ENCODE measurements at places on chromosomes 1 and 21. TPM values are rescaled to one million over a fixed set of nuclear protein-coding genes. Genes with fewer than 3 reads are reported as not detected.

DNA sequence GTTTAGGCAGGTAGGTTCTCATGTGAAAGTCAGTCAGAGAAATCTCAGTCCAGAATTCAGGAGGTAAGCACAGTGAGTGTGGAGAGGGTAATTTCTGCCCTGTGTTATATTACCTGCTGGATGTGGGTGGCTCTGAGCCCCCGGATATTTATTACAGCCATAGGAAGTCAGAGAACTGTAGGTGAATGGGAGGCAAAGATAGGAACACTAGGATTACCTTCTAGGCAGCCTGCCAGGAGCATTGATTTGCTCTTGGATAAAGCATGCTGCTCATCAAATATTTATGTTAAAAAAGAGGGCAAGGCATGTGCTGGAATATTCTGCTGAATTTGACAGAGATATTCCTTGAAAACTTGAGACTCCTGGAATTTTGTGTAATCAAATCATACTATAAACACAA, 8.5 kb downstream of the GNG12 start:
- DNase-seq = no peak

- no peak for DNase-seq
Measured at GRCh38 chr1:3763351-3764125, 9.0 kb upstream of the SMIM1 start.

GRCh38 chr1:223221686-223222085, 78.6 kb upstream of the TLR5 start:
- peak; percentile 10 for DNase-seq

- DNase-seq = no peak
Measured at GRCh38 chr1:201515062-201515750, 8.3 kb upstream of the CSRP1 start.

- no peak for DNase-seq
Measured at GRCh38 chr1:38898653-38899230, 17.4 kb upstream of the GJA9 start.

- DNase-seq = no peak
Measured at GRCh38 chr1:24749252-24749651, 4.0 kb downstream of the CLIC4 start.

DNA sequence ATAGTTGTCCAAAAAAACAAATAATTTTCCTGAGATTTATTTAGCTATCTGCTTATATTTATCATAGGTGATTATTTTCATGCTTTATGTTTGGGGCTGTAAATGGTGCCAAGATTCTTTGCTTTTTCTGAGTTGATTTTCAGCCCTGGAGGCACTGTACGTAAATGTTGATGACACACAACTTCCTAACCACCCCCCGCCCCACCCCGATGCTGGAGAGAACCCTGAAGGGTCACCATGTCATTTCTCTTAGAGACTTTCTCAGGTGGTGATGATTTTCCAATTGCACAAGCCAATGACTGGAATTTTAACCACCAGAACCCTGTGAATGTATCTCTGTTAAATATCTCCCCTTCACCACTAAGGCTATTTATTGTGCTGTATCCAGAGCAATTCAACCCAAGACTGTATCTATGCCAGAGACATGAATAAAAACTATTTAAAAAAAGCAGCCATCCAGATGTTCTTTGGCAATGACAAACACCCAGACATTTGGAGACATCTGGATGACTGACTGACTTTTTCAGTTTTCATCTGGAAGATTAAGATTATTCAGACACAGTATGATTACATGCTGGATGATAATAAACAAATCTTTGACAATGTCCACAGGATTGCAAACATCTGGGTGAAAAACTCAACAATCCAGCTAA, 346.0 kb downstream of the LMX1A start:
- no peak for DNase-seq

DNA sequence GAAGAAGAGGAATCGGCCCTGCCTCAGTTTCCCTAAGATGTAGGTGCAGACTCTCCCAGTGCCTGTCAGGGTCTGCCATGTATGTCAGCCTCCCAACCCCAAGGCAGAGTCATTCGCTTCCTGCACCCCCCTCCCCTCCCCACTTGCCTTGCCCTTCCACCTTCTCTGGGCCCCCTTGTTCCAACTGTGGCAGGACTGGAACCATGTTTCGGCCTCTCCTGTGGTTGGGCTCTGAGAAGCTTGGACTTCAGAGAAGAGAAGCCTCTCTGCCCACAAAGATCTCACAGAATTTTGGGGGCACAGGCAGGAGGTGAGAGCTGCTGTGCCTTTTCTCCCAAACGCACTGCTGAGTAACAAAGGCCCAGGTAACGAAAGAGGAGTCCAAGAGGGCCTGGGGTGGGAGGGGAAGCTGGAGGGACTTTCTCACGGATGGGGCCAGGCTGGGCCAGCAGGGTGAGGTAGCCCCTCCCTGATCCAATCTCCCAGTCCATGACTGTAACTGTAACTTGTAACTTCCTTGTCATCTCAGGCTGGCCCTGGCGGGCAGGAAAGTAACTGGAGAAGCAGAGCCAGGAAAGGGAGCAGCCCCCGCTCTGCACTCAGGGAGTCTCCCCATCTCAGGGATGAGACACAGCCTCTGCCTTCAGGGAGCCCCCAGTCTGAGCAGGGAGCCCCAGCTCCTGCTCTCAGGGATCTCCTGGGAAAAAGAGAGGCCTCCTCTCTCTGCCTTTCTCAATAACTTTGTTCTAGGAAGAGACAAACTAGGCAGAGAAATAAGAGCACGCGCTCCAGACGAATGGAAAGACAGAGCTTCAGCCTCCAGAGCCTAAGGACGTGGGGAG, 11.3 kb downstream of the CRABP2 start:
- DNase-seq = no peak

DNA sequence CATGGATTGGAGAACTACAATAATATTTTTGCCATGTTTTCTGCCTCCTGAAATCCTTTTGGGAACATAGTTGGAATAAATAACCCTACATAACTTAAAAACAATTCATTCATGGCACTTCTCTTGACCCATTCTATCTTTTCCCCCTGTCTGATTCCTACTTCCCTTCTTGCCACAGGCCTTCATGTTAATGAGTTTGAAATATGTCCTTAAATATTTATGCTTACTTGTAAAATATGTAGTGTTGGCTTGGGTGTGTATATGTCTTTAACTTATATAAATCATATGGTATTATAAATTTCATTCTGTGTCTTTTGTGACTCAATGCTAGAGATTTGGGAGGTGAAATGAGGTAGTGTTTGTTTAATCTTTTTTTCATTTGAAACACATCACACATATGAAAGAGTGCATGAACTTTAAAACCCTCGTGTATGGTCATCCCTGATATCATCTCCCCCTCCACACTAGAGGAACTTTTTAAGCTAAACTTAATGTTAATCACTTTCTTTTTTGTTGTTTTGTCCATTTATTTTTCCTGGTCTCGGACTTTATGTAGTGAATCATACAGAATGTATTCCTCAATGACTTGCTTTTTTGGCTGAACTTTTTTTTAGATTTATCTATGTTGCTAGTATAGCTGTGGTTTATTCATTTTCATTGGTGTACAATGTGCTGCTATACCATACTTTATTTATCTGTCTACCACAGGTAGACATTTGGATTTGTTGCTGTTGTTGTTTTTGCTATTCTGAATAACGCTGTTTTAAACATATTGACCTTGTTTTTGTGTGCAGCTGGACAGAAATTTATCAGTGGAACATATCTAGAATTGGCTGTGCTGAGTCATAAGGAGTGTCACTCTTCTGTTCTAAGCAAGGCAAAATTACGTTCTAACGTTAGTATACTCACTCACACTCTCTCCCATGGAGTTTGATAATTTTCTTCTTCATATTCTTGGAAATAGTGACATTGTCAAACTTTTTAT, 441.6 kb downstream of the PLPP3 start:
- DNase-seq = no peak

DNA sequence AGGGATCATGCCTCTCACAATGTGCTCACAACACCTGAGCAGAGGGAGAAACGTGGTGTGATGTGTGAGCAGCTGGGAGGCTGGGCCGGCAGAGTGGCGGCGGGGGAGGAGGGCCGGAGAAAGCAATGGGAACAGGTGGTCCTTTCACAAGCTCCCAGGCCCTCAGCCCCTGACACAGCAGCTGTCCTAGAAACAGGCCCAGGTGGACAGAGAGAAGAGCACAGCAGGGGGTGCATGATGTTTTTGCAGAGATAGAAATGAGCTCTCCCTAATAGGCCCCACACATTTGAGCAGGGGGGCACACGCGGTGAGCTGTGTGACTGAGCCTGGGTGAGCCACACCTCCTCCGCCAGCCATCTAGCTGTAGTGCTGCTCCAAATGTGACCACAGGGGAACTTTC, 7.6 kb upstream of the RGS16 start:
- DNase-seq = no peak

DNA sequence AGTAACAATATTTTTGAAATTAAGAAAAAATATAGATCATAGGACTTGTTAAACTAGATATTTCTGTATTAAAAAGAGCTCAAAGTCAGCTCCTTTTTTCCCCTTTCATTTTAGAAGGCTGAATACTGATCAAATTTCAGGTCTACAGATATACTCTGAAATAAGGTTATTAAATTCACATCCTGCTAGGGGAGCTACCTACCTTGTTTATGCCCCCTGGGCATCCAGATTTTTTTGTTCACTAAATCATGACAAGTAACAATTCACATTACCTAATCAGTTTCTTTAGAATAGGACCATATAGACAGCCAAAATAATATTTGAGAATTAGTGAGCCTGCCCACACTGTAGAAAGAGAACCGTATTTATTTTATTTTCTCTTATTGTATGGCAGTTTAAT, 276.2 kb downstream of the USP25 start:
- no peak for DNase-seq

DNA sequence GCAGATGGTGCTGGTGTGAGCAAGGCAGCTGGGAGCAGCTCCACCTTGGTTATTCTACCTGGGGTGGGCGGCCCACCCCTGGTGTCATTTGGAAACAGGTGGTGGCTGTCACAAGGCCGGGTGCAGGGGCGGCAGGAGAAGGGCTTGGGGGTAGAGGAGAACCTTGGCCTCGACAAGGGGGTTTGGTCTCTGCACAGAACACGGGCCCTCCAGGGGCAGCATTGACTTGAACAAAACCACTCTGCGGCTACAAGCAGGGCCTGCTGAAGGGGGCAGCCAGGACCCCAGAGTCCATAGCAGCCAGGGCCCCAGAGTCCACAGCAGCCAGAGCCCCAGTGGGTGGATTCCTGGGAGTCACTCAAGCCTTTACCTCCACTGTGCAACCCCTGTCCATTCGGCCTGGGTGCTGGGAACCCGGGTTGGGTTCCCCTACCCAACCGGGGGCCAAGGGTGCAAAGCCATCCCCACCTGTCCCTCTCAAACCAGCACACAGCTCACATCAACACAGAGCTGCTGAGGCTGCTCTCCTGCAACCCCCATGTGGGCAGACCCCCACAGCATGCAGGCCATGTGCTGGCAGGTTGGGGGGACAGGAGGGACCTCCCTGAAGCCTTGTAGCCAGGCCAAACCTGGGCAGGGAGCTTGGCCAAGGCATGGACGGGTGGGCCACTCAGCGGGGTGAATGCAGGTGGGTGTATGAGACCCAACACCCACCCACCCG, 7.7 kb downstream of the TRIM11 start:
- no peak for DNase-seq

DNA sequence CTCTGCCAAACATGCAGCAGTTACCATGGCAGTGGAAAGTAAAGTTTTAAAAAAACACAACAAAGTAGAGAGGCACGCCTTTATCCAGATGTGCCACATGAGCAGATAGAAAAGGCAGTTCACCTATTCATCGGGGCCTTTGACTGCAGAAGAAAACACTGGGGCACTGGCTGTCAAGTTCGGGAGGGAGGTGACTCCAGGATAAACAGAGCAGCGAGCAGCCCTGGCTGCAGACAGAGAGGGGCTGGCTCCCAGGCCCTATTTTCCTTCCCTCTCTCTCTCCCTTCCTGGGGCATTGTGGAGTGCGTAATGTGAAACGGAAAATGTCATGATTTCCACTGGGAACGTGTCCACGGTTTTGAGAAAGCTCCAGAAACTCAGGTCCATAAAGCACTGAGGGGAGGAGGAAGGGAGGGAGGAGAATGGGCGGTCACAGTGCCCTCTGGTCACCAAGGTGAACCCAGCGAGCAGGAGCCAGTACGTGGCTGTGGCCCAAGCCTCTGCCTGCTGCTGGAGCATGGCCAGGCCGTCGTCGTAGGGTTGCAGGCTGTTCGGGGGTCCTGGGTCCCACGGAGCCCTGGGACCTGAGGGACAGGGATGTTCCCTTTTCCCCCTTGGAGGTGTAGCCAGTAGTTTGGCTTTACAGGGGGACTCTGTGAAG, 114.7 kb upstream of the IRF2BP2 start:
- peak; percentile 85 for DNase-seq

GRCh38 chr1:21901473-21901847, 35.6 kb downstream of the HSPG2 start:
- no peak for DNase-seq

GRCh38 chr1:58580186-58580585, 3.1 kb upstream of the TACSTD2 start:
- DNase-seq = no peak

DNA sequence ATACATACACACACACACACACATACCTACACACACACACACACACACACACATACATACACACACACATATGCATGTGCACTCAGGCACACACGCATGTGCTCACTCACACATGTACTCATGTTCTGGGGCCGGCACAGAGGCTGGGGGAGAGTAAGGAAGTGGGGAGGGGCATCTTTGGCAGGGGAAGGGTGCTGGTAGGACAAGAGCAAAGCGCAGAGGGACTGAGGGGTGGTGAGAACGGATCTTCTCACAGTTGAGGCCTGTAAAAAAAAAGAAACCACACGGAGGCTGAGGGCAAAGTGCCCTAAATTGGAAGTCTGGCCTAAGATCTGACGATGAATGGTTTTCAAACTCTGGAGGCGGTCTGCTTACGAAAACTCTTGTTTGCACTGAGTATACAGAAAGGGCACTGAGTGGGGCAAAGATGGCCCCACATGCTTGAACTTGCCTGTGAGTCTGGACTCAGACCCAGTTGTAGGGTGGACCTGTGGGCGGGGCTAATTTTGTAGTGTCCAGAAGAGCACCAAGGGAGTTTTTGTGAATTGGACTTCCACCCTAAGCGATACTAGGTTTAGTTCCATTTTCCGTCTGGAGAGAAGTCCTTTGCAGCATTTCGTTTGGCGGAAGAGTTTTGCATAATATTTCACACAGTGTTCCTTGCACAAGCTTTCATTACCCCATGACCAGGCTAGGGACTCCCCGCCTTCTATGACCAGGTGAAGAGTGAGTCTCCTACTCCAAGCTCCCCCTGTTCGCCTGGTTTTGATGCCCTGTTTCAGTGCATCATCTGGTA, 79.3 kb upstream of the LYST start:
- DNase-seq = no peak

KCNA3 gene
- 0.85 TPM for total RNA-seq

GJA5 gene
- total RNA-seq = 19.6 TPM

DIO1 gene
- total RNA-seq = not detected

GUCA2A gene
- total RNA-seq = not detected

TCEA3 gene
- 48.4 TPM for total RNA-seq

ARHGAP29 gene
- 67.2 TPM for total RNA-seq

RGS1 gene
- 137 TPM for total RNA-seq

SAMD13 gene
- total RNA-seq = 0.76 TPM
